Hypothalamus (tissue), 51 donors: ENCODE measurements at places on chromosomes 1 and 21.

- DNase-seq = no peak
These were observed 64.5 kb downstream of the NPHP4 start for GRCh38 chr1:5927506-5928370.

- no peak for DNase-seq
These were observed 15.8 kb upstream of the NPHP4 start for GRCh38 chr1:6008084-6008415.

GRCh38 chr1:26789931-26790330, 2.2 kb downstream of the PIGV start:
- DNase-seq = no peak

DNA sequence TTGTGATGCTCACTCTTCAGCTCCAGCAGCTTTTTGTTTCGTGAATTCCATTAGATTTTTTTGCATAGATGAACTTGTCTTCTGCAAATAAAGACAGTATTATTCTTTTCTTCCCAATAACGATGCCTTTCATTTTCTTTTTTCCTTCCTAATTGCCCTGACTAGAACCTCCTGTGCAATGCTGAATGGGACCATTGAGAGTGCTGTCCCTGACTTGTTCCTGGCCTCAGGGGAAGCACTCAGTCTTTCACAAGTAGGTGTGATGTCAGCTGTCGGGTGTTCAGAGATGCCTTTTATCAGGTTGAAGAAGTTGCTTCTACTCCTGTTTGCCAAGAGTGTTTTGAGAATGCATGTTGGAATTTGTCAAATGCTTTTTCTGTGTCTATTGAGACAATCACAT, 64.3 kb upstream of the ADARB1 start:
- no peak for DNase-seq

- no peak for DNase-seq
These were observed 37.0 kb downstream of the ARHGEF11 start for GRCh38 chr1:157008502-157008901.

GRCh38 chr1:216815260-216816131, 92.3 kb upstream of the ESRRG start:
- no peak for DNase-seq

- DNase-seq = no peak
These were observed 86.7 kb downstream of the PEX14 start for GRCh38 chr1:10561497-10561896.
